ENCODE measurements at places on chromosomes 2 and 18. TPM values are rescaled to one million over a fixed set of nuclear protein-coding genes. Genes with fewer than 3 reads are reported as not detected.

The TBR1 gene
- not detected for total RNA-seq

GRCh38 chr2:5123582-5124196 is 568.5 kb upstream of the SOX11 start:
- no peak overlapping the region for H3K27ac ChIP-seq
- H3K36me3 ChIP-seq = no peaks in the 10 kb centered on the region
- no peak overlapping the region for H3K4me3 ChIP-seq
- no peaks in the 10 kb centered on the region for H3K4me1 ChIP-seq

DNA sequence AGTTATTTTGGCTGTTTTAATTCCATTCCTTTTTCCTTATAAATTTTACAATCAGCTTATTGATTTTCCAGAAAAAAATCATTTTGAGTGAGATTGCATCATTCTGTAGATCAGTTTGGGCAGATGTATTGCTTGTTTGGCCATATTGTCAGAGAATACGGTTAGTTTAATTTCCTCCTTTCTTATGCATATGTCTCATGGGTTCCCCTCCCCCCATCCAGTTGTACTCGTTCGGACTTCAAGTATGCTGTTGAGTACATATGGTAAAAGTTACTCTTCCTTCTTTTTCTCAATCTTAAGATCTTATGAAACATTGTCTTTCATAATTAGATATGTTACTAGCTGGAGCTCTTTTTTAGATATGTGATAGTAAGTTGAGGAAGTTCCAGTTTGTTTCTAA is 131.2 kb upstream of the TTC27 start:
- DNase-seq = no peak
- no peak overlapping the region for H3K27ac ChIP-seq
- H3K27me3 ChIP-seq = no peaks in the 10 kb centered on the region
- no peaks in the 10 kb centered on the region for H3K4me1 ChIP-seq
- no peak overlapping the region for H3K4me3 ChIP-seq

DNA sequence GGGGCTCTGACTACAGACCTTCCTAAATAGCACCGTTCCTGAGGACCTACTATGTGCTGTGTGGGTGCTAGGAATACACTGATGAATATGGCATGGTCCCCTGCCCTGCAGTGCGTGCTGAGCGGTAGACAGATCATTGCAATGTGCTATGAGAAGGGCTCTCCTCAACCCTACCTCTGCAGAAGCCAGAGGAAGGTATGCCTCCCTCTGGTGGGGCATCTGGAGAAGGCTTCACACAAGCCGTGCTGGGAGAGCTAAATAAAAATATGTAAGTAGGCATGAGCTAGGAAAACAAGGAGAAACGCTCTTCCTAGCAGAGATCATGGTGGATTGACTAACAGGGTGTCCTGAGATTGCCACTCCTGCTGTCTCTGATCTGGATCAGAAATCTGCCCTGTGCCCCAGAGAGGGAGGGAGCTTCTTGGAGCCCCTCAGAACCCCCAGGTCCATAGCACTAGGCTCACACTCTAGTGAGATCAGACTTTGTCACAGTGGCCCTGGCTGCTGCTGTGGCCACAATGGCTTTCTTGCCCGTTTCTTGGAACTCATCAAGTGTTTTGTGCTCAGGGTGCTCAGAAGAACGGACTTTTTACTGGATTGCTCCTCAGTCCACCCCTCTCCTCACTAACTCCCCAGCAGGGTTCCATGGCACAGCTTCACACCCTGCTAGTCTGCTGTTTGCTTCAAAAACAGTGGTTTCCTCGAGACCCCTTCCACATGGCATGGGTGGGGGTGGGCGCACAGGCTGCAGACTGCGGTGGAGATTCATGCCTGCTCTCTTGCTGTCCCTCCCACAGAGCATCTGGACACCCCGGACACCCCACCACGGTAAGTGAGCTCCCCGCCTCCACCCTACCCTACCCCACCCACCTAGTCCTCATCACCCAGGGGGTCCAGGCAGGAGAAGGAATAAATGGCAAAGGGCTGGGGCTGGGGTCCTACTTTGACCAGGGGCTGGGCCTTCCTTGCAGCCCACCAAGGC is 14.2 kb downstream of the SIGLEC15 start:
- no peaks in the 10 kb centered on the region for H3K36me3 ChIP-seq

The PLCL1 gene
- total RNA-seq = 0.35 TPM

DNA sequence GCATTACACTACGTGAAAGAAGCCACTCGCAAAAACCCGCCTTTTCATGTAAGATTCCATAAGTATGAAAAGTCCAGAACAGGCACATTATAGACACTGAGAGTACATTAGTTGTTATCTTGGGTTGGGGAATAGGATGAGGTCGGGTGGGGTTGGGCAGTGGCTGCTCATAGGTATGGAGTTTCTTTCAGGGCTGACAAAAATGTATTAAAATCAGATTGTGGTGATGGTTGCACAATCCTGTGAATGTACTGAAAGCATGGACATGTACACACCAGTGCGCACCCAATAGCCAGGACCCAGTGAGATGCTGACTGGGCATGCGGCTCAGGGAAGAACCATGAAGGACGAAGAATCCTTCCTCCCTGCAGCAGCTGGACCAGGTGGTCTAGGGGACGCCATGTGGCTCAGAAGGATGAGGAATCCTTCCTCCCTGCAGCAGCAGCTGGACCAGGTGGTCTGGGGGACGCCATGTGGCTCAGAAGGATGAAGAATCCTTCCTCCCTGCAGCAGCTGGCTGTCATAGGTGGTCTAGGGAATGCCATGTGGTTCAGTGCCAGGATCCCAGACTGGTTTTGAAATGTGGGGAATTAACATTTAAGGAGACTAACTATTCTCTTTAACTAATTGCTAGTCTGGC is 50.1 kb downstream of the MBP start:
- peaks cover 2% of the 10 kb centered on the region for H3K4me1 ChIP-seq
- H3K36me3 ChIP-seq = peaks cover 11% of the 10 kb centered on the region
- H3K27me3 ChIP-seq = no peaks in the 10 kb centered on the region
- no peak overlapping the region for H3K27ac ChIP-seq
- H3K4me3 ChIP-seq = no peak overlapping the region

DNA sequence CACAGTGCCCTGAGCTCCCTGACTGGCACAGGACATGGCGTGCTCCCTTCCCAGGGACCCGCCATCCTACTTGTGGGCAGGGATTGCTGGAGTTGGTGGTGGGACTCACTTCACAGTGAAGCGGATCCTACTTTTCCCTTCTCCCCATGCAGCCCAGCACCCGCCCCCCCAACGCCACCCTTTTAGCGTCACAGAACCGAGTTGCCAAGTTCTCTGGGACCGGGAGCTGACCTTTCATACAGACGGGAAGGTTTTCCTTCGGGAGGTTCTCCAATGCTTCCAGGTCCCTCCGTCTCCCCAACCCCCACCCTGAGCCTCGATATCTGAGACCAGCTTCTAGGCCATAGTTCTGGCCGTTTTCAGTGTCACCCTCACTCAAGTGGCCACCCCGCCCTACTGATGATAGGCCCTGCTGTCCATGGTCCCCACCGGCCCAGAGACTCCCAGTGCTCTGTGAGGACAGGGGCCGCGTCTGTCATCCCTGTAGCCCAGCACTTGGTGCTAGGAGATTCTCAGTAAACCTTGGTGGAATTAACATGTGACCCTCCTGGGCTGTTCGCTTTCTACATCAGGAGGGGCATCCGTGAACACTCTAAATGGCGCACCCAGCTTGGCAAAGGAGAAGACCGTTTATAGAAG is 1.6 kb upstream of the DNMT3A start:
- no peaks in the 10 kb centered on the region for H3K36me3 ChIP-seq
- no peak overlapping the region for H3K4me3 ChIP-seq
- peaks cover 17% of the 10 kb centered on the region for H3K4me1 ChIP-seq
- H3K27me3 ChIP-seq = no peaks in the 10 kb centered on the region
- H3K27ac ChIP-seq = no peak overlapping the region
- DNase-seq = no peak

The ASTL gene
- 0.53 TPM for total RNA-seq

The LIMS4 gene
- 0.21 TPM for total RNA-seq

All from esophagus squamous epithelium (tissue), 5 donors.